ENCODE measurements at places on chromosomes 6 and 20.

- DNase-seq, result no peak
Measured at GRCh38 chr6:63389191-63389844, 69.5 kb upstream of the LGSN start.

DNA sequence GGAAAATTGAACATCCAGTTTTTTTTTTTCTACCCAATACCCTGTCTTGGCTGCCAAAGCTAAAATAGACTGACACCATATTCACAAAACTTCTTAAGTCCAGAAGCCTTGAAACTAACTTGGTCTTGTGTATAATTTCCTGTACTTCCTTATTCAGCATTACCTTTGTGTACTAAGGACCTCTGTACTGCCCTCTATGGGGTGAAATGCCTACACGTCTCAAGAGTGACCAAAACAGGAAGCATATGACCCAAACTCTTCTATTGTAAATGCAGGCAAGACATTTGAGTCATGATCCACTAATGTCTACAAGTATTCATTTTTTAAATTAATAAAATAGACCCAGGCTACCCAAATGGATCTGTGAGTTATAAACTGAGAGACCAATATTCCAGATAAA is 50.4 kb downstream of the HMGCLL1 start:
- no peak for DNase-seq

GRCh38 chr6:165821754-165822153 is 158.7 kb upstream of the PDE10A start:
- no peak for DNase-seq

DNA sequence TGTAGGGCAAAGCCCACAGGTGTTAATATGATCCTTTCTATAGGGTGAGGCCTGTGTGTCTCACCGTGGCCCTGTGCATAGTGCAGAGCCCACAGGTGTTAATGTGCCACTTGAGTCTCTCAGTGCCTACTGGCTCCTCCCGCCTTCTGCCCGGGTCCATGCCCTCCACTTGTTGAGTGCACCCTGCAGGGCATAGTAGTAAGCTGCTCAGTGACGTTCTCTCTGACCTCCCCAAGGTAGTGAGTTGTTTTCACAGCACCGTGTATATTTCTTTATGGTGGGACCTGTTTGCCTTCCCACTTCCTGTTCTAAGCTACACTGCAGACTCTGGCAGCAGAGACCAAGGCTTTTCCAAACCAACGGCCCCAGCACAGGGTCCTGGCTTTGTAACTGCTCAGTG is 64.5 kb upstream of the SLC22A1 start:
- DNase-seq, result no peak

DNA sequence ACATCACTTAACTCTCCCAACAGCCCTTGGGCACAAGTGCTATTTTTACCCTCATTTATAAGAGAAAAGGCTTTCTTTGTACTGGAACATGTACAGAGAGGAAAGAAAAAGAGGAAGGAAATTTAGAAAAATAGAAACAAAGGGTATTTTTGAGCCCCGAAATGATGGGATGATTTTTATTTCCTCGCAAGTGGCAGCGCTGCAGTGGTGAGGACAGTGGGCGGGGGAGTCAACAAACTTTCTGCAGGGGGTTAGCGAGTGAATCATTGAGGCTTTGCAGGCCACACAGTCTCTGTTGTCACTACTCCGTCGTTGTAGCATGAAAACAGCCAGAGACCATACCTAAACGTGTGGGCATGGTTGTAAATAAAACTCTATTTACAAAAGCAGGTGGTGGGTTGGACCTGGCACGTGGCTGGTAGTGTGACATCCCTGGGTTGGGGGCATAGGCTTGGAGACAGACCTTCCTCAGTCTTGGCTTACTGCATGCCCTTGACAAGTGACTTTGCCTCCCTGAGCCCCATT is 25.5 kb upstream of the OCSTAMP start:
- DNase-seq, result no peak

DNA sequence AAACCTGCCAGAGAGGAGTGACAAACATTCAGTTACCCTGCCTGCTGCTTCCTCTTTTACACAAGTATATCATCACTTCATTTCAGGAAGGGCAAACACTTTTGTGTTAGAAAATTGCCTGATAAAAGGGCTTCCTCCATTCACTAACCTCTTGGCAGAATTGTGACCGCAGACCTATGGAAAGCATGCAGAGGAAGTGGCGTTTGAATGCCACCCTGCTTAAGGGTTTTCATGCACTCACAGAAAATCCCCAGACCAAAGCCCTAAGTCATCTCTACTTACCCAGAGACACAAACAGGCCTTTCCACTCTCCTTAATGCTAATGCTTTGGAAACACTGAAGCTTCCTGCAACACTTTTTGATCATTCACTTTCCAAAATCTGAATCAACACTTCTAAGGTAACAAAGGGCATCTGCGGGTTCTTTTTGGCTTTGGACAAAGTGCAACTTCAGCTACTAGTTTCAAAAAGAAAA is 22.1 kb upstream of the RALGAPA2 start:
- DNase-seq, result no peak
